ENCODE measurements at places on chromosomes 1 and 21. TPM values are rescaled to one million over a fixed set of nuclear protein-coding genes. Genes with fewer than 3 reads are reported as not detected.

Gene IQCC
- polyA plus RNA-seq = 10.2 TPM

- peak; percentile 69 for DNase-seq
Measured at GRCh38 chr1:165218731-165219130, 137.8 kb downstream of the LMX1A start.

- no peak for DNase-seq
Measured at GRCh38 chr1:45924736-45925135, 121.3 kb downstream of the MAST2 start.

Gene GFI1
- polyA plus RNA-seq = 0.23 TPM

- no peak for DNase-seq
Measured at GRCh38 chr1:154819628-154820590, 50.2 kb downstream of the KCNN3 start.

- DNase-seq = no peak
Measured at GRCh38 chr1:244548558-244549115, 87.6 kb downstream of the CATSPERE start.

GRCh38 chr1:157400766-157401165 is 151.5 kb downstream of the FCRL5 start:
- no peak for DNase-seq

Gene KIF14
- polyA plus RNA-seq = 12.4 TPM

GRCh38 chr21:28669321-28669720 is 323.4 kb downstream of the LTN1 start:
- no peak for DNase-seq

GRCh38 chr1:3398396-3399140 is 55.9 kb upstream of the ARHGEF16 start:
- DNase-seq = no peak

GRCh38 chr1:89200663-89201062 is 1.9 kb upstream of the GBP4 start:
- no peak for DNase-seq

- peak; percentile 20 for DNase-seq
Measured at GRCh38 chr21:40049031-40049930, 182.0 kb downstream of the PCP4 start.

DNA sequence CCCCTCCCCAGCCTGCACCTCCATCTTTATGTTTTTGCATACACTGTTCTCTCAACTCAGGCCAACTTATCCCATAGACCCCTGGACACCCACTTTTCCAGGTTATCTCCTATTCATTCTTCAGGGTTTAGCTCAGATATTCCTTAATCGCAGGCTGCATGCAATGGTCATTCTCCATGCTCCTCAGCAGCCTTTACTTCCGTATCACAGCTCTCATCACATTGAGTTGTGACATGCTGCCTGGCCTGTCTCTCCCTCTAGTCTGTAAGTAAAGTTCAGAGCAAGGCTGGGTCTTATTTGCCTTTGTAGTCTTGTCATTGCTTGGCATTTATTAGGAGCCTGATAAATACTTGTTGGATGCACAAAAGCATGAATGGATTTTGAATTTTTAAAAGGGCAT is 6.9 kb downstream of the DNAJC6 start:
- no peak for DNase-seq

DNA sequence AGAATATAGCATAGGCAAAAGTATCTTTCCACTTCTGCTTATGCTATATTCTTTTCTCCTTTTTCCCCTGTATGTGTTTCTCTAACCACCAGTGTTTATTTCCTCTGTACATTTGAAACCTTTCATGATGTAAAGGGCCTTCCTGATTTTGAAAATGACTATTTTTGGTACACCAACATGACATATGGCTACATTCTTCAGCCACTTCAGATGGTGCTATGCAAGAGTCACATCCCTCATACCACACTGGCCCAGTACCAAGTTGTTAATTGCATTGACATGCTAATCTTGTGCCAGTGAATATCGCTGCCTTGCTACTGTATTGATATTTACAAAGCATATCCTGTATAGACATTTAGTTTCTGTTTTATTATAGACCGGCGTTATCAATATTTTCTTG is 408.7 kb downstream of the NCAM2 start:
- DNase-seq = no peak

Gene TEX38
- 0.62 TPM for polyA plus RNA-seq

GRCh38 chr1:53197291-53198200 is 922 bp downstream of the CPT2 start:
- no peak for DNase-seq

Gene LENEP
- polyA plus RNA-seq = 0.93 TPM

- DNase-seq = peak; percentile 69
Measured at GRCh38 chr21:38913120-38913892, 107.6 kb downstream of the ETS2 start.

GRCh38 chr1:202942426-202942825 is 15.4 kb upstream of the KLHL12 start:
- no peak for DNase-seq

Gene ACTA1
- 1.9 TPM for polyA plus RNA-seq

DNA sequence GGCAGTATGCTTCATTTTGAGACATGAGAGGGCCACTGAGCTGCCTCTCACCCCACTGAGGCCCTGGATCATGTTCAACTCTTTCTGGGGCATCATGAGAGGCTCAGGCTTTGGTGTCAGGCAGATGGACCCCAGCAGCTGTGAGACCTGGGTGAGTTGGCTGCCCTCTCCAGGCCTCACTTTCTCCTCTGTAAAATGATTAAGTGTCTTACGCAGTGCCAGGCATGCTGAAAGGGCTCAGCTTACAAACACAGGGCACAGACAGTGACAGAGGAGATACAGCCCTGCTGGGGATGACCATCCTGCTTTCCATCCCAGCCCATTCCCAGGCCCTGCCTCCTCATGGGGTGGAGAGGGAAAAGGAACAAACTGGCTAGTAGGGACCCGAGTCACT is 387.4 kb downstream of the MATN1 start:
- DNase-seq = no peak

- no peak for DNase-seq
Measured at GRCh38 chr1:34199927-34200326, 23.2 kb downstream of the C1orf94 start.

GRCh38 chr1:94903280-94904009 is 23.5 kb downstream of the CNN3 start:
- no peak for DNase-seq

GRCh38 chr1:67647036-67647798 is 37.8 kb upstream of the GADD45A start:
- no peak for DNase-seq

DNA sequence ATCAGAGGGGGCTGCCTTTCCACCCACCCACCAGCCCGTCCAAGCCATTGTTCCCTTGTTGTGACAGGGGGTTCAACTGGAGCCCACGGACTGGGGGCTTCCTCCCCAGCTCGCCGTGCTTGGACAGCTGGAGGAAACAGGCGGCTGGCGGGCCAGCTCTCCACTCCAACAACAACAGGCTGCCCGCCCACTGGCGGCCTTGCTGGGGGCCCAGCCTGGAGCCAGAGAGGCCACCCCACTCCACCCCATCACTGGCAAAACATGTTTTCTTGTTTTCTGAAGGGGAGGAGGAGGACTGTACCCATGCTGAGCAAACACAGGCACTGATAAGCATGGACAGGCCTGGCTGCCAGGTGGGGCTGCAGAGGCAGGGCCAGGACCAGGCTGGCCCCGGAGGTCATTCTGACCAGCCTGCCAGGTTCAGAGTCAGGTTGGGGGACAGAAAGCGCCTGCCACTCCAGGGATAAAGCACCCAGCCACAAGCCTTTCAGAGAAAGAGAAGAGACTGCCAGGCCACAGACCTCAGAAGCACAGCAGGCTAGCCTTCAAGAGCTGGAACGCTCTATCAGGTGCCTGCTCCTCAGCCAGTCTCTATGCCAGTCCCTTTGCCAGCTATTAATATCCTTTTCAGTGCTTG is 32.8 kb downstream of the GJA4 start:
- no peak for DNase-seq

DNA sequence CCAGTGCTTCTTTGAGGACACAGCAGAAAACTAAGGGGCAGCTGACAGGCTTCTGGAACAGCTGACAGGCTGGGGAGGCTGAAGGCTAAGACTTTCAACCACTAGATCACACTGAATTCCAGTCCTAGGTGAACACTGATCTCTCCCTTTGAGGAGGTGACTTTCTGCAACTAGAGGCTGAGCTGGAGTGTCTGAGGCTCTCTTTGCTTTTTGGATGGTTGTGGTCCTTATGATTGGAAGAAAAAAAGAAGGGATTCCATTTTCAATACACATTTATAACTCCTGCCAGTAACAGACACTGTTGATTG is 1.4 kb downstream of the IL6R start:
- no peak for DNase-seq

- DNase-seq = peak; percentile 19
Measured at GRCh38 chr21:35294231-35294898, 245.3 kb upstream of the RUNX1 start.

DNA sequence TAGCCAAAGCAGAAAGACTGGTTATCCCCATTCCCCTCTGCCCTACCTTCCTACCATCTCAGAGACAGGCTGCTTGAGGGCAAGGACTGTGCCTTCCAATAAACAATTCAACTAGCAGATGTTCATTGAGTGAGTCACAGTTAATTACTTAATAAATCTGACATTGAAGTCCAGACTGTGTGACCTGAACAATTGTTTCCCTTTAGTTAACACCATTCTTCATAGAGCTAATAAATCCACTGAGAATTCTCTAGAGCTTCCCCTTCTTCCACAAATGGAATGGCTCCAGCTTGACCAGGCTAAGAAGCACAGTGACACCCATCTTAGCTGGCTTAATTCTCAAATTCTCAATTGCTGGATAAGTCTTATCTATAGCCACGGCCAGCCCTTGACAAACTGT is 61.9 kb upstream of the GJA5 start:
- no peak for DNase-seq

Gene AMY1C
- not detected for polyA plus RNA-seq

Gene ANKRD35
- 1.9 TPM for polyA plus RNA-seq

Gene OR10J1
- polyA plus RNA-seq = 0.03 TPM

DNA sequence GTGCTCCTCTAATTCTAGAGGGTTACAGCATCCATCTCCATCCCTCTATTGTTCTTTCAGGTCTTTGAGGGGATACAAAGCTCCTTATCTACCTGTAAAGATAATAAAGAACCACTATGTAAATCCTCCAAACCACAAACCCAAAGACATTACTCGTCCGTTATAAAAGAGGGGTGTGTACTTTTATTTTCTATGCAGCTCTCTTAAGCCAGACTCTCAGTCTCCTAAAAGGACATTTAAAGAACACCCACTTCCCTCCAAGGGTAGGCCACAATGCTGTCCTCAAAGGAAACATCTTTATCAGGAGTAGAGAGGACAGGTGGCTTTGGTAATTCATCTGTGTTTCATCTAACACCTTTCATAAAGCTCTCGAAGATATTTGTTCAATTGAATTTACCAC is 67.9 kb upstream of the DYNLT5 start:
- no peak for DNase-seq

Gene C1orf141
- polyA plus RNA-seq = 0.13 TPM

Gene RNU1-3
- polyA plus RNA-seq = 1.9 TPM

Gene COL9A2
- polyA plus RNA-seq = 21.1 TPM

- no peak for DNase-seq
Measured at GRCh38 chr21:29318354-29318753, 19.6 kb downstream of the BACH1 start.

Gene ETV3L
- not detected for polyA plus RNA-seq

DNA sequence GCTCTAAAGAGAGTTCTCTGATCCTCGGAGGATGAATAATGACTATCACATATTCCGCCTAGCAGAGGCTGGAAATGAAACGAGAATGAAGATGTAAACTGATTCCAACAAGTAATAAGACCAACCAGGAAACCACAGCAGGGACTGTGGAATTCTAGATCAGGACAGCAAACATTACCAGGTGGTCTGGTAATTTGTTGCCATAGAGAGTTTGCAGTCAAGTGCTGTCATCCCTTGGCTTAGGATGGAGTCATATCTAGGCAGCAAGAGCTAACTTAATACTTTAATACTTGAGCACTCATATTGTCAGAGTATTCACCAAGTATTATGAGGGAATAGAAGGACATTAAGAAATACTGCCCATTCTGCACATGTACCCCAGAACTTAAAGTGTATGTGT is 45.1 kb upstream of the MUTYH start:
- DNase-seq = no peak

Gene PLEKHN1
- polyA plus RNA-seq = 0.20 TPM

GRCh38 chr1:33007190-33008050 is 29.3 kb downstream of the AK2 start:
- peak; percentile 35 for DNase-seq

Gene SLFNL1
- polyA plus RNA-seq = 1.1 TPM

GRCh38 chr1:225476100-225476511 is 48.3 kb upstream of the LBR start:
- no peak for DNase-seq

Gene URB1
- 14.9 TPM for polyA plus RNA-seq

DNA sequence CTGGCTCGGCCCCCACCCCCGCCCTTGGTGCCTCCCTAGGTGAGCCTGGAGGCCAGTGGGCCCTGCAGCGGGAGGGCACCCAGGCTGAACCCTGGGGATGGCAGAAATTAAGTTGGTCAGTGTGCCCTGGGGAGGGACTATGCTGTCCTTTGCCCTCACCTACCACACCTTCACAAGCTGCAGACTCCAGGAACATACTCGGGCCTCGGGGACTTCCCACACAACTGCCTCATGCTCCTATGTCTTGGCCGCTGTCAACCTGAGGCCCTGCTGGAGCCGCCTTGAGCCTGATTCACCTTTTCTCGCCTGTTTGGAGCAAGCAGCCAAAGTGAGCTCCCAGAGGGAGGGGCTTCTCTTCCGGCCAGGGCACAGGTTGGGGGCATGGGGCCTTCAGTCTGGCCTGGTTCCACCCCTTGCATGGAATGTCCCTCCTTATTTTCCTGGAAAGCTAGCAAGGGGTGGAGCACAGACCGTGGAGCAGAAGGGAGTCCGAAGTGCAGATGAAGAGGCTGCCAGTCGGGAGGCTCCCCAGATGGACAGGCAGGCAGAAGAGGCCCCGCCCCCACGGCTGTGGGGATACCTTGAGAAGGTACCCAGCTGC is 24.7 kb downstream of the KNCN start:
- DNase-seq = no peak

DNA sequence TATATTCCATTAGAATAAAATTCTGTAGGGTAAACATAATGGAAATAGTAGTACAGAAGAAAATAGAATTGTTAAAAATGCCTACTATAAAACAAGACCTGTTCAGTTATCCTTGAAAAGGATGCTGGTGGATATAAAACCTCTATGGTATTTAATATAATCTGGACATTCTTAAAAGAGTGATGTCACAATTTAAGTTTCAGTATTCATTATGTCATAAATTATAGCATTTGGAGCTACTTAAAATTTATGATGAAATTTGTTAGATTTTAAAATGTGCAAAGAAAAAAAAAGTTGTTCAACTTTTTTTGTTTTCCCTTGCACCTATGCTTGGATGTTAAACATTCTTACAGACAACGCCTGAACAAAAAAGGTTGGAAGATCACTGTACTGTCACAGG is 50.3 kb downstream of the USP48 start:
- DNase-seq = no peak

- DNase-seq = no peak
Measured at GRCh38 chr1:116765962-116766361, 11.7 kb downstream of the CD2 start.

DNA sequence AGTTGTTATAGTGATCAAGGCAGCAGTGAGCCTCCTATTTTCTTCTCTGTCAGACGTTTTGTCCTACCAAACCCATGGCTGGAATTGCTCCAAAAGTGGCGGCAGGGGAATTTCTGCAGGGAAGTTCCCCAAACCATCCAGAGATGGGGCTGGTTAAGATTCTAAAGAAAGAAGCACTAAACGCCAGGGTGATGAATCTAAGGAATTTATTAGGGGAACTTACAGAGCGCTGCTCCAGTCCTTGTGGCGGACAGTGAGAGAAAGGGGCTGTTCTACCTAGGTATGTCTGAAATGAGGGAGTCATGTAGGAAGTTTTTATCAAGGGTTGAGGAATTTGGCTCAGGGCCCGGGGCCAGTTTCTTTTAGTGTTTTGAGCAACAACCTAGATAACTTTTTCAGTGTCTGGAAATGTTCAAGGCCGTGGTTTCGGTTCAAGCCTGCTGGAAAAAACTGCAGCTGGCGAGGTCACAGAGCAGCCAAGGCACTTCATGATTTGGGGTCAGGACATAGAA is 222.4 kb upstream of the B3GALT2 start:
- DNase-seq = peak; percentile 52
